ENCODE measurements at places on chromosomes 2 and 18.

GRCh38 chr2:199485732-199486335, 28.1 kb upstream of the SATB2 start:
- DNase-seq: no peak

DNA sequence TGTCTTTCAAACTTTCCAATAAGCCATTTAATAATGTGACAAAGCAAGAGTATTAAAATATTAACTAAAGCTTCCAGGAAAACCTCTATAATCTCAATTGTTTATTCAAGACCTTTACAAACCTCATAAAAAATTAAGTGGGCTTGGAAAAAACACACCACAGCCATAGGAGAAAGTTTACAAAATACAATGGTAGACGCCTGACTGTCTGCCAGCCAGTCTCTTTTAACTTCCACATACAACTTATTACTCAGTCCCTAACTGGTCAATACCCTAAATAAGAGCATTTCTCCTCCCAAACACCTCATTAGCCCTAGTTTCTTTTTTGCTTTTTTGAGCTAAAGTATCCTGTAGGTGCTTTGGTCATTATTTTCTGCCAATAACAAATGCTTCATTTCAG, 247.4 kb upstream of the CYP26B1 start:
- no peak for DNase-seq

DNA sequence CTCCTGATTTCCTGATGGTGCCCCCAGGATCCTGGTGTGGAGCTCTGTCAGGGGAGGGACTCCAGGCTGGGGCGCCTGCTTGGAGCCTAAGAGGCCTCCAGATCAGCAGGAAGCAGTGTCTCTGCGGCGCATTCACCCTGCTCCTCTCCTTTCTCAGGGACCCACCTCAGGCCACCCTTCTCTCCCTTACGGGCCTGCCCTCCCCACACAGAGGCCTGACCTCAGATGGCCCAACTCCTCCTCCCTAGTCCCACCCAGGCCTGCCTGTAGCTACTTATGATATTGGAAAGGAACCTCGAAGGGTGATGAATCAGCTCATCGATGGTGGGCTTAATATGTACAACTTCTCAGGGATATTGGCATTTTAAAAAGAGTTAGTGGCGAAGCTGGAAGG, 10.6 kb downstream of the TMEM37 start:
- DNase-seq: no peak

DNA sequence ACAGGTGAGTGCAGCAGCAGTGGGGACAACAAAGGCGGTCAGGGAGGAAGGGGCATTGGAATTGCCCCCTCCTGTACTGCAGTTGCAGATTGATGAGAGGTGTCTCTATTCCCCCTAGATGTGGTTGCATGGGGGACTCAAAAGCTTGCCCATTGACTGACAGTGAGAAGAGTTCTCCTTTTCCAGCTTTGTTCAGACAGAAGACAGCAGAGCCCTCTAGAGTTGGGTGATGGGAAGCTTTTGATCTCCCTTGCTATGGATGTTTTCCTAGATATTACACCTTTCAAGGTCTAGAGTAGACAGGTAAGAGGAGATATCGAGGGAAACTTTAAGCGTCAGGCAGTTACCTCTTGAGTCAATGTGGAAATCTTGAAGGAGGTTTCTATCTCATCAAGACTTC, 2.9 kb downstream of the PROKR1 start:
- DNase-seq: no peak

- DNase-seq: no peak
Observed at GRCh38 chr2:223956300-223956699, 963 bp upstream of the MRPL44 start.

DNA sequence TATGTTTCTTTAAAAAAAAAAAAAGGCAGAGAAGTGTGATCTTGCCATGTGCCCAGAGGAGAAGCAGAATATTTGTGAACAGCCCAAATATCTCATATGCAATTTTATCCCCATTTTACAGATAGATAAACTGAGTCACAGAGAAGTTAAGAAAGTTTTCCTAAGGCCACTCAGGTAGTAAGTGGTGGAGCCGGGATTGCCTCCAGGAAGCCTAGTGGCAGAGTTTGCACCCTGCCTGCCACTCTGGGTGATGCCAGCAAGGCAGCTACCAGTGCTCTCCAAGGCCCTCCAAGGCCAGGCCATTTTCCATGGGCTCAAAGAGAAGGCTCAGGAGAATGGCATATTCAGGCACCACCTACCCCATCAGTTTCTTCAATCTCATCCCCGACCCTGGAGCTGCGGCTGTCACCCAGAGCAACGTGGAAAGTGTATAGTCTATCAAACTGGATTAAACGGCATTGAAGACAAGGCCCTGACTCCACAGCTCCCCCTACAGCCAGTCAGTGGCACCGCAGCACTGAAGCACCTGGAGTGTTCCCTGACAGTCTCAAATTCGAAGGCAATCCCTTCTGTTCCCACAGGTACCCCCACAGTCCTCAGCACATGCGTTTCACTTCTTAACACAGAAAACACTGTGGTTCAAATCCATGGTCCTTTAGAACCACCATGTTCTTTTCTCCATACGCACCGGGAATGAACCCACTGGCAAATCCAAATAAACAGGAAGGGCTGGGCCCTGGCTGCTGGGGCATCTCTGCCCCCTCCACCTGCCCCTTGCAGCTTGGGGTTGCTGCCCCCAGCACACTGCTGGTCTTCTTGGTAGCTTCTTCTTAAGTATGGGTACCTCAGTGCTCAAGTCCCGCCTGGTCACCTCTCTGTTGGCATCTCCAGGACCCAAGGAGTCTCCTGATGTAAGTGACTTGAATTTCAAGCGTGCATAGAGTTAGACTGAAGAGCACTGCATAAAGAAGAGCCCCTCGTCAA, 175.3 kb downstream of the INHBB start:
- DNase-seq: no peak

DNA sequence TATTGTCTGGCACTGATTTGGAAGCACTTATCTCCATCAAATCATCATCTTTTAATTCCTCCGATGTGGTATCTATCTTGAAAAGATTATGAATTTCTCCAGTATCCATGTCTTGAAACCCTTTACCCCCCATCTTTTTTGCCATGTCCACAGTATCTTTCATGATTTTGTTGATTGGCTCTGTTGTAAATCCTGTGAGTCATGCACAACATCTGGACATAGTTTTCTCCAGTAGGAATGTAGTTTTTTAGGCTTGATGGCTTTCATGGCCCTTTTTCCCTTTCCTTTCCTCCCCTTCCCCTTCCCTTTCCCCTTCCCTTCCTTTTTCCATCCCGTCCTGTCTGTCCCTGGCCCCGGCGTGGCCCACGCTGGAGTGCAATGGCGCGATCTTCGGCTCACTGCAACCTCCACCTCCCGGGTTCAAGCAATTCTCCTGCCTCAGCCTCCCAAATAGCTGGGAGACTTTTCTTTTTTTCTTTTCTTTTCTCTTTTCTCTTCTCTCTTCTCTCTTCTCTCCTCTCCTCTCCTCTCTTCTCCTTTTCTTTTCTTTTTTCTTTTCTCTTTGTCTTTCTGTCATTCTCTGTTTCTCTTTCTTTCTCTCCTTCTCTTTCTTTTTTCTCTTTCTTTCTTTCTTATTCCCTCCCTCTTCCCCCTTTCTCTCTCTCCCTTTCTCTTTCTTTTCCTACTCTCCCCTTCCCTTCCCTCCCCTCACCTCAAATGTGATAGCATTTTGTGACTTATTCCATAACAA, 18.4 kb upstream of the ZNF638 start:
- DNase-seq: no peak

GRCh38 chr2:157822993-157823392, 53.1 kb downstream of the ACVR1 start:
- no peak for DNase-seq

DNA sequence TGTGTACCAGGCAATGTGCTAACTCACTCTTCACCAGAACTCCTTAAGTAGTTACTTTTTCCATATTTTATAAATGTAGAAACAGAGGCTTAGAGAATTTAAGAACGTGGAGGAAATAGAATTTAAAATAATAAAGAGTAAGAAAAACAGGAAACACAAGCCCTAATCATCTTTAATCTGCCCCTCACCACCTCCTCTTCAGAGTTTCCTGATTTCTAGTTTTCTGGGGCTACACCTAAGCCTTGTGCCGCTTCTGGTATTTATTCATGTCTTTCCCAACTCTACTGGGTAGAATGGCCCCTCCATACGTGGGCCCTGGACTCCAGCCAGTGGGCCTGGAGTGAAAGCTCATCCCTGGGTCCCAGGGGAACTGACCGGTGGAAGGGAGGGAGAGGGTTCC, 85.4 kb downstream of the RTN4 start:
- DNase-seq: no peak

DNA sequence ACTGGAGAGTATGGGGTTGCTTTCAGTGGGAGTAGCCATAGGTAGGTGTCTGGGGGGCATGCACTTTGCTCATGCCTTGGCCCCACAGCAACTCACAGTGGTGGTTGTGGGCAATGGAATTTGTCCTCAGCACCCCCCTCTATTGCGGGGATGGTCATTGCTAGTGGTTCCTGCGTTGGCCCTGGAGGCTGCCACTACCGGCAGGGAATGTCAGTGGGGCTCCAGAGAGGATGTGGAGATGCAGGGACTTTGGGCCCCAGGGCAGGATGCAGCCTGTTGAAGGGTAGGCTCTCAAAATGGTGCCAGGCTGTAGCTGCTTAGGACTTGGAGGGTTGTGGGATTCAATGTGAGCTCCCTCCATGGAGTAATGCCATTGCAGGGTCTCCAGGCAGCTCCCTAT, 125.0 kb downstream of the XRCC5 start:
- no peak for DNase-seq

DNA sequence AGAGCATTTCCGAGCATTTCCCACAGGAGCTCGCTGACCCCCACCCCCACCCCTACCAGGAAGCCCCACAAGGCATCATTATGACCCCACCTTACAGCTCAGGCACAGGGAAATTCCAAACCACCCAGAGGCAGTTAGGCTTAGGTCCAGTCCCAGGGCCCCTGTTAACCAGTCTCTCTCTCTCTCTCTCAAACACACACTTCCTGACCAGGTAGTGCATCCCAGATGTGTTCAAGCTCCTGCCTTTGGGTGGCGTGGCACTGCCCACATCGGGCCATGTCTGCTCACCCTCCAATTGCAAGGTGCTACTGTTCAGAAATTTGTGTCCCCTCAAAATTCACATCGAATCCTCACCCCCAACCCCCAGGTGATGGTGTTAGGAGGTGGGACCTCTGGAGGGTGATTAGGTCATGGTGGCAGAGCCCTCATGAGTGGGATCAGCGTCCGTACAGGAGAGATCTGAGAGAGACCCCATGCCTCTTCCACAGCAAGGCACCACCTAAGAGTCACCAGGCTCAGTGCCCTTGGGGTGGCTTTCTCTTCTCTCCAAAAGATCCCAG, 8.8 kb downstream of the COPS9 start:
- DNase-seq: no peak

- no peak for DNase-seq
Observed at GRCh38 chr2:212730994-212731393, 192.4 kb upstream of the ERBB4 start.

GRCh38 chr2:101152272-101153076, 1.3 kb upstream of the TBC1D8 start:
- no peak for DNase-seq

DNA sequence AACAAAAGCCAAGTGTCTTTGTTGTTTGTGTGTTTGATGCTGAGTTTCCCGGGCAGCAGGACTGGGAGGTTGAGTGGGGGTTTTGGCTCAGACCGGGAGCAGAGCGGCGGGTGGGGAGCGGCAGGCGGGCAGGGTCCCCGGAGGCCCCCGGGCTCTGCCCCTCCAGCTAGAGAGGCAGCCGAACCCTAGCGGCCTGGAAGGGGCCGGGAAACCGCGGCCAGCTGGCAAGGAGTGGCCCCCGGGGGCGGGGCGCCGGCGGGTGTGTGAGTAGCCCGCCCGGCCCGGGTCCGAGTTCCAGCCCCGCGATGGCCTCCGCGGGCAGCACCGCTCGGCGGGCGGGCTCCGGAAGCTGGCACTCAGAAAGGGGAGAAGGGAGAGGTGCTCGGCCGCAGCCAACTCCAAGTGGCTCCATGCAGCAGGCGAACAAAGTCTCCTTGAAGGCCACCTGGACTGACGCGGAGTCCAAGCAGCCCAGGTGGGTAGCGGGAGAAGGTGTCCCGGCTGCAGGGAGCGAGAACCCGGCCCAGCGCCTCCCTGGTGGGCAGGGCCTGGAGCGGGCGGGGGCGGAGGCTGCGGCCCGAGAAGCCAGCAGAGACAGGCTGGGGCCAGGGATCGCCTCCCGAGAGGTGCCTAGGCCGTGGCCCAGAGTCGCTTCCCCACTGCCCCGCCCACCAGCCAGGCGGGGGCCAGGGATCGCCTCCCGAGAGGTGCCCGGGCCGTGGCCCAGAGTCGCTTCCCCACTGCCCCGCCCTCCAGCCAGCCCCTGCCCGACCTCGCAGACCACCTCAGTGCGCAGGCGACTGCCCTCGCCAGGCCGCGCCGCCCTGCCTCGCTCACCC, at the start of gene ANKRD53:
ANKRD53 (plus strand) TSS at position 290 of the 839 bp plus-strand sequence; CDS start at position 306, 16 bp downstream.
- no peak for DNase-seq

DNA sequence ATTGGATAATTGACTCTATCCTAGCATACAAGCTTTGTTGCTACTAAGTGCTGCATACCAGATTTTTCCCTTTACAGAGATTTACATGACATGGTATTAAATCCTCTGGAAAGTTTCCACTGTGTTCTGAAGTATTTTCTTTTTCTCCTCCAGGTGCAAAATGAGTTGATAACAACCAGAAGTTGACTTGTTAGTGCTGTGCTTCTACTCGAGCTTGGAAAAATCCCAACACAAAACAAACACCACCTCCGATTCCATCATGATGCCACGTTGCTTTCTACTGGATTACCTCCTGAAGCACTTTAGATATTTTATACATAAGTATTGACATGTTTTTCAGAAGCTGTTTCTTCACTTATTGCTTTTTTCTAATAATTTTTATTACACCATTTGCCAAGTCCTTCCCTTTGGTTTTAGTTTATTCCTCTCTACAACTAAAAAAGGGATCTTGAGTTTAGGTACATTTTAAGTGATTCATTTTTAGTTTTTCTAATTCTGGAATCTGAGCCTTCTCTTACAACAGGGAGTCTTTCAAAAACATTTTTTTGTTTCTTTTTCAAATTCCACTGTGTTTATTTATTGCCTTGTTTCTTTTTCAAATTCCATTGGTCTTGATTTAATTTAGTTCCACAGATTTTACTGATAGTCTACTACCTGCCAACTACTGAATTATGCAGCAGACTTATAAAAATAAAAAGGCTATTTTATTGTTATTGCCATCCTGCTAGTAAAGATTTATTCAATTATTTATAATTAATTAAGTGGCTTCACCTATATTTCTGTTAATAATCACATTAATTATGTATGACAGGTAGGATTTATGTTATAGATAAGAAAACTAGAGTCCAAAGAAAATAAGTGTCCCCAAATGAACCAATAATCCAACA, 143.4 kb downstream of the PPP1R1C start:
- no peak for DNase-seq

DNA sequence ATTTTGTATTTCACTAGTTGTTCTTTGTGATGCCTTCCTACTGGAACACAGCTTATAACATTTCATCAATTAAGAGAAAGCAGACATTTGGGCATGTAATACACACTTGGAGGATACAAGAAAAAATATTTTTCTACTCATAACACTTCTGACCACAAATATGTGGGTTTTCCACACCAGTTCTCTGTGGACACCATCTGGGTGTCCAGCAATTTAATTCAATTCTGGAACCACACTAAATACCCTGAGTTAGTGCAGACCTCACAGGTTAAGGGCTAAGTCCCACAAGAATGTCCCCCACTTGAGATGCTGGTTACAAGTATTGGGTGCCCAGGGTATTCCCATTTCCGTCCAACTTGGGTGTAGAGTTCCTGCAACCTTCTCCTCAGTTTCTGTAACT, 91.1 kb upstream of the SKOR2 start:
- DNase-seq: peak; percentile 64

Data from HS-27A (cell line).